ENCODE measurements at places on chromosomes 11 and 22.
A peak's percentile ranks its signal among the peaks of the same experiment; 100 is the strongest.

GRCh38 chr11:17601256-17601671, 54.2 kb downstream of the OTOG start:
- DNase-seq: no peak

DNA sequence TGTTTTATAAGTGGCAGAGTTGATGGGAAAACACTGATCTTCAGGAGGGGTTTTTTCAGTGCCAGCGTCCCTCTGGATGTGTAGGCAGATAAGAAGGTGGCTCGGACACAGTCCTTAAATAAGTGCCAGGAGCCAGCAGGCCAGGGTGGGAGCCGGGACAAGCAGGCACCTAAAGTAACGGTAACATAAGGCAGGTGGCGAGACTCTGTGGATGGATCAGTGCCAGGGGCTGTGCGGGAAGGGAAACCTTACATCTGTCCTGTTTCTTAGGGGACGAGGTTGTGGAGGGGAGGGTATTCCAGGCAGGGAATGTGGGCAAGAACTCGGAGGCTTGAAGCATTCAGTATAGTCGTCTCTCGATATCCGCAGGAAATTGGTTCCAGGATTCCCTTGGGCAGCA, 15.9 kb downstream of the BCR start:
- DNase-seq: no peak

- no peak for DNase-seq
Observed at GRCh38 chr11:95459291-95460042, 228.5 kb upstream of the SESN3 start.

- DNase-seq: peak; percentile 79
Observed at GRCh38 chr11:34053161-34053686, 1.7 kb downstream of the CAPRIN1 start.

- no peak for DNase-seq
Observed at GRCh38 chr11:28346209-28346608, 238.0 kb downstream of the METTL15 start.

DNA sequence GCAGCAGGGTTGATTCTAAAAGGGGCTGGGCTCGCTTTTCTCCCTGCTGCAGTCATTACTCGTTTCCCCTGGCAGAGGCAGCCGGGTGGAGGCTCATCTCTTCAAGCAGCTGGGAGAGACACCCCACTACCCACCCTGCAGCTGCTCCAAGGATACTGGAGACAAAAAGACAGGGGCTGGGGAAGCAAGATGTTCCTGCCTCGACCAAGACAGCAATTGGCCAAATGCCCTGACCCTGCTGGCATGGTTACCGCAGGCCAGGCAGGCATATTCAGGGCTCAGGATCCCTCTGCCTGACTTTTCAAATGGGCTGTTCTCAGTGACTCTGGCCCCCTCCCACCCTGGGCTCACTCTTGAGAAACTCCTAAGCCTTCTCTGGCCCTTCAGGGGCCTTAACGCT, 6.8 kb upstream of the RGL4 start:
- DNase-seq: no peak

DNA sequence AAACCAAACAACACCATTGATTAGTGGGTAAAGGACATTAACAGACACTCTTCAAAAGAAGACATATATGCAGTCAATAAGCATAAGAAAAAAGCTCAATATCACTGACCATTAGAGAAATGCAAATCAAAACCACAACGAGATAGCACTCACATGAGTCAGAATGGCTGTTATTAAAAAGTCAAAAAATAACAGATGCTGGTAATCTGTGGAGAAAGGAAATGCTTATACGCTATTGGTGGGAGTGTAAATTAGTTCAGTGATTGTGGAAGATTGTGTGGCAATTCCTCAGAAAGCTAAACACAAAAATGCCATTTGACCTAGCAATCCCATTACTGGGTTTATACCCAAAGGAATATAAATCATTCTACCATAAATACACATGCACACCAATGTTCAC, 182.6 kb downstream of the TRPC6 start:
- DNase-seq: no peak

DNA sequence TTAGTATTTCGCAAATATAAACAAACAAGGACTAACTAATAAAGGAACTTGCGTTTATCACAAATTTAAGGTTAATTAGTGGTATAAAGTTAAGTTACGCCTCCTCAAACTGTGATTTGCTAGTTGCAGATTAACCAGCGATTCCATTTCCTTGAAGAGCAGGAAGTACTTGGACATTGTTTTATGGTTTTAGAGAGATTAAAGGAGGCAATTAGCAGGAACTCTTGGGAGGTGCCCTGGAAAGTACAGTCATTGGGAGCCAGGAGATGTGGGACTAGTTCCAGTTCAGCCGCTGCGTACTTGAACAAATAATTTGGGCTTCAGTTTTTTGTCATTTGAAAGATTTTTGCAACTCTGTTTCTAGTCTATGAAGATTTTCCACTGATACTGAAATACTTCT, 3.3 kb downstream of the FAM118B start:
- DNase-seq: no peak

DNA sequence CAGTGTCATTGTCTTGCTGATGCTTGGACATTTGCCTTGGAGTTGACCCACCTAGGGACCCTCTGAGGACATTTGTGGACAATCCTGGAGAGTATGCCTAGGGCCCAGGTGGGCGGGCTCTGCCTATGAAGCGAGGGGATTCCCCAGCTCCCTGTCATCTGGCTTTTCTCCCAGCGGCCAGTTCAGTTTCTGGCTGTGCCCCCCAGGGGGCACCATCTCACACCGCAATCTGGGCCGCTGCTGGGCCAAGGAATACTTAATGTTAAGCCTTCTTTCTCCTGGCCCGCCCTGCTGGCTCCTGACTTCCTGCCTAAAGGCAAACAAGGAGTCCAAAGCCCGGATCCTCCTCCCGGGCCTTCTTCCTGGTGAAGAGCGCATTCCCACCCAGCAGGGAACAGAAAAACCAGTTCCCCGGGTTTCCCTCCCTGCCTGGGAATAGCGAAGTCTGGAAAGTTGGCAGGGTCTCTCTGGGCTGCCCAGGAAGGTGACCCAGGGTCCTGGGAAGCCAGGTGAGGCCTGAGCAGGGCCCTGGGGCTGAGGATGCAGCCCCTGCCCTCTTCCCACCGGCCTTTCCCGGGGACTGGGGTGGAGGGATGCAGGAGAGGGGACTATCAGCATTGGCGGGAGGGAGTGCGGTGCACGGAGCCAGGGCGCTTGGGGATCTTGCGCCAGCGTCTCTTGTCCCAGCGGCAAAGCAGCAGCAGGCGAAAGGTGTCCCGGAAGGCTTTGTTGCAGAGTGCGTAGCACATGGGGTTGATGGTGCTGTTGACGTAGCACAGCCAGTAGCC, 11.9 kb downstream of the CHRM1 start:
- DNase-seq: no peak

DNA sequence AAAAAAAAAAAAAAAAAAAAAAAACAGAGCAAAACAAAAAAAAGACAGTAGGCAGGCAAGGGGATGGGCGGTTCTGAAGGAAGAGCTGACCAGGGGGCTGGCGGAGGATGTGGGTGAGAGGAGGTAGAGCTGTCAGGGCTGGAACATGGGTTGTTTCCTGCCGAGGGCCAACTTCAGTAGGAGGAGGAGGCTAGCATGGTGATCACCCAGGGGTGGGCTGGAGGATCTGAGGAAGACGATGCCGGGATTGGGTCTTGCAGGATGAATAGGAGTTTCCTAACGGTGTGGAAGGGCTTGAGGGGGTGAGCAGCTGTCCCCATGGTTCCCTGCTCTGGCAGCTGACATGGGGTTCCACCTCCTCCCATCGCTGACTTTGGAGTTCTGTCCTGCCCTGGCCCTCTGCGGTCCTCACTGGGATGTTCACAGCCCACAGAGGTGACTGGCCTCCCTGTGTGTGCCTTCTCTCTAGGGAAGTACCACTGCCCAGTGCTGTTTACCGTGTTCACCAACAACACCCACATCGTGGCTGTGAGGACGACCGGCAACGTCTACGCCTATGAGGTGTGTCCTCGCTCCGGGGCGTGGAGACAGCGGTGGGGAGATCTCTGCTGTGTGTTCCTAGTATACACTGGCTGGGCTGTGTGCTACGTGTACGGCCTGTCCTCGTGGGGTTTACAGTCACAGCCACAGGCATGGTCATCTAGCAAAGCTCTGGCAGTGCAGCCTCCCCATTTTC, 15.2 kb downstream of the PPIL2 start:
- no peak for DNase-seq

DNA sequence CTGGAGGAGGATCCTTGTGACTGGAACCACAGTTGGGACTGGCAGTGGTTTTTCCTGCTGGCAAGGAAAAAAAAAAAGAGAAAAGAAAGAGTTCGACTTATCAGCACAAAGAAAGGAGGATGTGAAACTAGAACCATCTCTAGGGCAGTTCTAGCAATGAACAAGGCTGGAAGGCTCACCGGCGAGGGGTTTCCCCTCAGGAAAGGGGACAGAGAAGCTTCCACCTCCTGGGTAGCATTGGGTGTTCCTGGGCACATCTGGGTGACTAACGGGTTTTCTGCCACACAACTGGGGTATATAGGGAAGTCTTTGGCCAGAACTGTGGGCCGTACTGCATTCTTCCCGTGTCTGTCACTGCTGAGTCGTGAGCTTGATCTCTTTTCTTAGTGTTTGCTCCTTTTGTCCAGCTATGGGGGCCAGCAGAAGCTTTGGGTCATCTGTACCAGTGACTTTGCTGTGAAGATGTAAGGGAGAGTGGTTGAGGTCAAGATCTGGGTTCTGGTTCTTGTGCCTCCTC, 109.4 kb upstream of the OR4B1 start:
- peak; percentile 59 for DNase-seq

DNA sequence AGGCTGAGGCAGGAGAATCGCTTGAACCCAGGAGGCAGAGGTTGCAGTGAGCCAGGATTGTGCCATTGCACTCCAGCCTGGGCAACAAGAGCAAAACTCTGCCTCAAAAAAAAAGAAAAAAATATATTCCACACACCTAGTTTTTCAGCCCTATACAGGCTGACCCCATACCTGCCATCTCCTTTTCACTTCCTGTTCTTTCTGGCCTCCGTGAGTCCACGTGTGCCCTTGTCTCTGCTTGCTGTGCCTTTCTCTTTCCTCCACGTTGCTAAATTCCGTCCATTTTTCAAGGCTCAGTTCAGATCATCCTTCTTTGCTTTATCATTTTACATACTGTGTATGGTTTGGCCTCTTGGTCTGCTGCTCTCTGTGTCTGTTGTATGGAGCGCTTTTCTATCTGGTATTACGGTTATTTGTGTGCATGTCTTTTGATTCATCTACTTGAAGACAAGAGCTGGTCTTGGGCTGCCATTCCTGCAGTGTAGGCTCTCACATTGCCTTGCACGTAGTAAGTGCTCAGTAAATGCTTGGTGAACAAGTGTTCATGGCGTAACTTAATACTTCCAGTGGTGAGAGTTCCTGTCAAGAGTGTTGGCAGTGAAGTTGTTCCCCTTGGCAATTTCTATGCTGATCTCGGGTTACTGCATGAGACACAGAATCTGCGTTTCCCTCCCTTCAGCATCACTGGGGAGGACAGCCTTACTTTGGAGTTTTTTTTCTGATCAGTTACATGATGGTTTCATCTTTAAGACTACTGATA, 57.5 kb downstream of the PTPRJ start:
- no peak for DNase-seq

DNA sequence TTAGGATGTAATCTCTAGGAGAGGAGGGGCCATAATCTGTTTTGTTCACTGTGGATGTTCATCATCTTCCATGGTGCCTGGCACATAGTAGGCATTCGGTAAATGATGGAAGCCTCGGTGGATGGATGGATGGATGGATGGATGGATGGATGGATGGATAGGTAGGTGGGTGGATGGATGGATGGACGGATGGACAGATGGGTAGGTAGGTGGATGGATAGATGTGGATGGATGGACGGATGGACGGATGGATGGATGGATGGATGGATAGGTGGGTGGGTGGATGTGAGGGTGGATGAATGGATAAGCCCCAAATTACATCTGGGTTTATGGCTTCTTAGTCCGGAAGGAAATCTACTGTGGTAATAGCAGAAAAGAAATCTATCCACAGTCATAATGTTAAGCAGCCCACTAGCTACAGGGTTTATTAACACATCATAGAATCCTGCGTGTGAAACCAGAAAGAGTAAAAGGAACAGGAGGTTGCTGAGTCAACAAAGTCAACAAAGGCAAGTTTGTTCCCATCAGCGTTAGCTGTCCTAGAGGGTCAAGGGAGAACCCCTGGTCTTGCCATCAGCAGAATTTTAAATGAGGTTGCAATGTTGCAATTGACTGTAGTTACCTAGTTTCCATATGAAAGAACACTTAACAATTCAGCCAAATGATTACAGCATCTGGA, 82.8 kb downstream of the C11orf91 start:
- no peak for DNase-seq

- no peak for DNase-seq
Observed at GRCh38 chr11:31106326-31106725, 263.2 kb downstream of the DCDC1 start.

DNA sequence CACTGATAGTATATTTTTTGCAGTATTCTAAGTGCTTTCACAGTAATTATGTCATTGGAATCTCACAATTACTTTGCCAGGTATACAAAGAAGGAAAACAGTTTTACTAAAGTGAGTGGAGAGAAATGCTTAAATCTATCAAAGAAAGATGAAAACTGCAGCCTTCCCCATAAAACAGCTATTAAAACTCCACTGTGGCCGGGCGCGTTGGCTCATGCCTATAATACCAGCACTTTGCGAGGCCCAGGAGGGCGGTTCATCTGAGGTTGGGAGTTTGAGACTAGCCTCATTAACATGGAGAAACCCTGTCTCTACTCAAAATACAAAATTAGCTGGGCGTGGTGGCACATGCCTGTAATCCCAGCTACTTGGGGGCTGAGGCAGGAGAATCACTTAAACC, 19.1 kb downstream of the OR51E1 start:
- no peak for DNase-seq

DNA sequence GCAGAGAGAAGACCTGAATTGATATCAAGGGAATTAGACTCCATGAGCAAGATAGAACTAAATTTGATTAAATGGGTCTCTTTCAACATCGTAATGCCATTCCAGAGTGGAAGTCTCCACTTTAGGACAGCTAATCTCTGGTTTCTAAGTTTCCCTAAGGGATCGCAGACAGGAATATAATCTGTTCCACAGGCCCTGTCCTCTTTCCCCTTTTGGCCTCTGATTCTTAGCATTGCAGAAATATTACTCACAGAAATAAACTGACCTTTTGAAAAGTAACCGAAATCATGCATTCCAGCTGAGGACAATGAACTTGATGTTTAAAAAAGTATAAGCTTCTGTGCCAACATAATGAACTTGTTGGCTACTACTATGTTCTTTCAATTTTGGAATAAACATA, 227.8 kb downstream of the ETS1 start:
- no peak for DNase-seq

DNA sequence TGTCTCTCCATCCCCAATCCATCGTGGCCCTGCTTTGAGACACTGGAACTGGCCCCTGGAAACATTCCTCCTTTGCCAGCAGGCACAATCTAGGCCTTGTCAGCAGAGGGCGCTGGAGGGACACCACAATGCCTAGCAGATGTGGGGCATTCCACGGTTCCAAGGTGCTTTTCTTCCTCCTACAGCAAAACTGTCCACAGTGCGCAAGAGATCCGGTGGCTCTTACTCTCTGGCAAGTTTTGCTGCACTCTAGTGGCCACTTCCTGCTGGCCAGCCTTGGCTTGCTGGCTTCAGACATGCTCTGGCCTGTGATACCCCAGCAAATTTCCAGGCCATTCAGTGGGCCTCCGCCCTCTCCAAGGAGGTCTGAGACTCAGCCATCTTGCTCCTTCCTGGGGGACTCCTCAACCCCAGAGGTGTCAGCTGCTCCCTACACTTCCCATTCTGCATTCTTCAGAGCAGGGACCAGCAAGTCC, 17.1 kb upstream of the RBM4B start:
- DNase-seq: peak; percentile 93

Measured in GM20000 (cell line).